DMS 273 treated with DMSO at 0.1 percent for 48 hours (cell line): ENCODE measurements at places on chromosomes 3 and 15.

GRCh38 chr3:10918011-10918410 is 74.5 kb upstream of the SLC6A1 start:
- DNase-seq, result no peak

GRCh38 chr15:78212546-78213424 is 21.6 kb downstream of the ACSBG1 start:
- peak; percentile 17 for DNase-seq

- peak; percentile 78 for DNase-seq
Observed at GRCh38 chr3:123723522-123724168, 138.8 kb upstream of the HACD2 start.

DNA sequence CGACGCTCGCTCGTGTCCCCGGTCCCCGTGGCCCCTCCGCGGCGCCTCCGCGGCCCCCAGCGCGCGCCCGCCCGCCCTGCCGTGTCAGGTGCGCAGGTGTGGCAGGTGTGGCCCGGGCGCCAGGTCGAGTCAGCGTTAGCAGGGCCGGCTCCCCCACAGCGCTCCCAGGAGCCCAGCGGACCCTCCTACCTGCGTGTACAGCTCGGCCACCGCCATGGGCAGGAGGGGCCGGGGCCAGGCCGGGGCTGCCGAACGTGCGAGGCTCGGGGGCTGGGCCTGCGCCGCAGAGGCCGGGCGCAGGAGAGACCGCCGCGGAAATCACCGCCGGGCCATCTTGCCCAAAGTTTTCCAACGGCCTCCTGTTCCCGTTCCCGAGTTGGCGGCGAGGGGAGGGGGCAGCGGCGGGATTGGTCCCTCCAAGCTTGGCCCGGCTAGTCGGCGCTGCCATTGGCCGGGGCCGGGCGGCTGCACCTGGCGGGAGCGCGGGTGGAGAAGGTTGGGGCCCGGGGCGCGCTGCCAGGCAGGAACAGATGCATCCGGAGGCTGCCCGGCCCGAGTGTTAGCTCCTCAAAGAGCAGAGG is at the start of gene MYO5C:
MYO5C (minus strand) TSS at position 384 of the 581 bp plus-strand sequence; CDS start at position 216, 168 bp downstream.
- DNase-seq, result peak; percentile 79

GRCh38 chr3:127753338-127753737 is 69.0 kb downstream of the MGLL start:
- DNase-seq, result no peak

GRCh38 chr3:172106989-172107388 is 67.6 kb downstream of the FNDC3B start:
- no peak for DNase-seq

DNA sequence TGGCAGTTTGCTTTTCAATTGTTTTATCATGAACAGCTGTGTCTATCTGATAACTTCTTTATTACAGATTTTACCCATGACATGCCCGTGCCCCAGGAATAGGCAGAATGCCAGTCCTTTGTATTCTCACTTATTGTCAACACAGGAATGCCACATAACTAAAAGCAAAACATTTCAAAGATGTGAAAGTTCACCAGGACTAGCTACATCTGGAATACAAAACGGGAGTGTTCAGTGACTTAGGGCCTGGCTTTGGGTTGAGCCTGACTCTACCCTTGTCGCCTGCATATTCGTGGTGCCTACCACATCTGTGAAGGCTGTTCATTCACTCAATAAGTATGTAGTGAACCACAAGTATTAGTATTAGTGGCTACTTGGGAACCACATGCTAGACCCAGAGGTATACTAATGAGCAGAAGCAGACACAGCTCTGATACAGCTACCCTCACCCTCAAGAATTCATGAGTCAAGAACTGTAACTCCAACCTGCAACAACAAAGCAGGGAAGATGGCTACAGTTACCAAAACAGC is 2.9 kb downstream of the TNFSF10 start:
- DNase-seq, result no peak

- DNase-seq, result no peak
Observed at GRCh38 chr3:165549665-165550064, 287.6 kb downstream of the BCHE start.
